ENCODE measurements at places on chromosomes 11 and 22.

DNA sequence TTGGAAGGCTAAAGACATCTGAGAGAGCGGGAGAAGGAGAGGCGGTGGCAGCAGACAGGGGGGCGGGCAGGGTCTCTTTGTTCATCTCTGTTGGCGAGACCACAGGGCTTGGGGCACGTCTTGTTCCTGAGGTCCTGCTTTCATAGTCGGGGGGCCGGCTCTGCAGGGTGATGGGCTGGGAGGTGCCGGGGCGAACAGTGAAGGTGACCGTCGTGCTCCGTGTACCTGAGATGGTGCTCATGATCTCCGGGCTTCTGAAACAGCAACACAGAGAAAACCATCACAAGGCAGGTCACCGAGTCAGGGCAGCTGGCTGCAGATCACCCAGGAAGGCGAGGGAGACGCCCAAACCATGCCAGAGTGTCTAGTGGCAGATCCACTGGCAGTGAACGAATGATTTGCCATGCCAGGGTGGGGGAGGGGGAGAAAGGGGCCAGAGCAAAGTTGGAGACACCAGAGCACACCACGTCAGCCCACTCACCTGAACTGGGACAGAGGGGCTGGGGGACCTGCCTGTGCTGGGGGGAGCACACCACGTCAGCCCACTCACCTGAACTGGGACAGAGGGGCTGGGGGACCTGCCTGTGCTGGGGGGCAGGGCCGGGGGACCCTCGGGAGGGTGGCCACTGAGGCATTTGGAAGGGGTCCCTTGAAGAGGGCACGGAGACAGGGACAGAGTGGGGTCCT, 75.0 kb downstream of the CTTN start:
- DNase-seq, result no peak

DNA sequence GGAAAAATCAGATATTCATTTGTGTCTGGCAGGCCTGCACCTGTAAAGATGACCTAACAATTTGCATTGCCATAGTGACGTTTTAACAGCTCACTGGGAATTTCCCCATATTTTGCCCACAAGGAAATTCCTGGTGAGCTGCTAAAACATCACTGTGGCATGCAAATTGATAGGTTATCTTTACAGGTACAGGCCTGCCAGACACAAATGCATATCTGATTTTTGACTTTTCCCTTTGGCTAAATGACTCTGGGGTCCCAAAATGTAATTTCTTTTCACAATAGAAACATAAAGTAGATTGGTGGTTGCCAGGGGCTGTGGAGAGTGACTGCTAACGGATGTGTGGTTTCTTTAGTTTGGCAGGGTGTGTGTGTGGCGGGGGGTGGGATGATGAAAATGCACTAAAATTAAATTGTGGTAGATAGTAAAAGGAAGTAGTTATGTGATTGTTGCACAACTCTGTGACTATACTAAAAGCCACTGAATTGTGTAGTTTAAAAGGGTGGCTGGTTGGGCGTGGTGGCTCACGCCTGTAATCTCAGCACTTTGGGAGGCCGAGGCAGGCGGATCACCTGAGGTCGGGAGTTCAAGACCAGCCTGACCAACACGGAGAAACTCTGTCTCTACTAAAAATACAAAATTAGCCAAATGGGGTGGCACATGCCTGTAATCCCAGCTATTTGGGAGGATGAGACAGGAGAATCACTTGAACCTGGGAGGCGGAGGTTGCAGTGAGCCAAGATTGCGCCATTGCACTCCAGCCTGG, 18.5 kb upstream of the FEZ1 start:
- peak; percentile 45 for DNase-seq

DNA sequence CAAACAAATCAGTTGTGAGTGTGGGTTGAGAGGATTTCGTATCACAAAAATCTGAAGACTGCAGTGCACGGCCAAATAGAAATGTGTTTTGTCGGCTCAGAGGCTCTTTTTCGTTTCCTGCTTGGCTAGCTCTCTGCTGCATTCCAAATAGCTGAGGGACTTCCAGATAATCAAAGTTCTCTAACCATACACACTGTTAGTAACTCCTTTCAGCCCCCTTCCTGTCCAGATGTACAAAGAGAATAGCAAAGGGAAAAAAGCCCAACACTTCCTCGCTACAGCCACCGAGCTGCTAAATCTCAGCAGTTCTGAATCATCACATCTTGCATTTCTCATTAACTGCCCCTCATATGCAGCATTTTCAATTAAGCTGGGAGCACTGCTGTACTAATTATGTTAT, 203.1 kb downstream of the TENM4 start:
- DNase-seq, result no peak

DNA sequence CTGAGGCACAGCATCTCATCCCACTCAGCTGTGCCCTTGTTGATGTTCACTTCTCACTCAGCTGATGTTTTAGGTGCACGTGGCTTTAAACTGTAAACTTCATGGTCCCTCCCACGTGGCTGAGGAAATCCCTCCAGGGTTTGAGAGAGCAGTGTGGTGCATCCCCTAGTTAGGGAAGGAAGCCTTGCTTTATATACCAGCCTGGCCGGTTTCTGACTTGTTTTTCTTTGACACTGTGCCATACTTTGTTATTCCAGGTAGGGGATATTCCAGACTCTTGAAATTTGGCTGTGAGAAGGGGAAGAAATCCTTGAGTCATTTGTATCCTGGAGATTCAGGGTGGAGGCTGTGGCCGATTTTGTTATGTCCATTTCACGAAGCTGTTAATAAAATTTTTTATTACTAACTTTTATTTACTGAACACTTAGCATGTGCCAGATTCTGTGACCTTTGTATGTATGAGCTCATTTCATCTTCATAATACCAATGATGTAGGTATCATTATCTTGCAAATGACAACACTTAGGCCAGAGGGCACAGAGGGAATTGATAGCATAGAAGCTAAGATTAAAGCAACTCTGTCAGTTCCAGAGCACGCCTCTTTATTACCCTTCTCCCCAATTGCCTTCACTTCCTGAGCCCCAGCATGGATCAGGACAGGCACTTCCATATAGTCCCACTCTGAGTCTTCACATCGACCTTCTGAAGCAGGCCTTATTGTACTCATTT, 116.6 kb downstream of the NAV2 start:
- DNase-seq, result no peak

DNA sequence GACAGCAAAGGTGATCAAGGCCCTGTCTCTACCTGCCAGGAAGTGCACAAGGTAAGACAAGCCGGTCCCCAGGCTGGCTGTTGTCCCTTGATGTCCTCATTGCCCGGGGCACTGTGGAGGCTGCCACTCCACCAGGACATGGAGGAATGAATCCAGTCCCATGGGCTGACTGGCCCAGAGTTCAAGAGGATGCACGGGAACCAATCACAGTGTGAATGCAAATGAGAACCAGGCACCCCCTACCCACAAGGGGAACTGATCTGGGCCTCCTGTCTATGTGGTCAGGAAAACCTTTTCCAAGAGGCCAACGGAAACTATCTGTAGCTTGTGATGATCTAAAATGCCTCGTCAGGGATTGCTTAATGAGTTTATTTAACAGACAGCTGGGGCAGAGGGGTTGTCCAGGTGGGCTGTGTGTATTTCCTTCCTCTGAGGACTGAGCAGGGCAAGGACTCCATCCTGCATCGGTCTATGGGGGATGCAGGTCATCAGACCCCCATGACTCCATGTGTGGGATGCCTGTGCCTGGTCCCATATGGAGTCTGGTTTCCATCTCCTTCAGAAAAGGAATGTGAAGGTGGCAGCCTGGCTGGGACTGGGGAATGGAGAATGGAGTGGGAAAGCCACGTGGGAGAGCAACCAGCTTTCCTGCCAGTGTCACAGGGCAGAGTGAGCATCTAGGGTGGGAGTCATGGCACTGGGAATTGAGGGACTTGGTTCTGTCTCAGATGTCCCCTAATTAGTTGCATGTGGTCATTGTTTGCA, 60.5 kb downstream of the CD82 start:
- DNase-seq, result no peak

- DNase-seq, result no peak
Observed at GRCh38 chr11:787084-787675, 2.7 kb downstream of the CEND1 start.

GRCh38 chr11:15615398-15616096, 500.8 kb downstream of the INSC start:
- no peak for DNase-seq

GRCh38 chr11:68052137-68052873, 13.5 kb downstream of the TCIRG1 start:
- DNase-seq, result no peak

DNA sequence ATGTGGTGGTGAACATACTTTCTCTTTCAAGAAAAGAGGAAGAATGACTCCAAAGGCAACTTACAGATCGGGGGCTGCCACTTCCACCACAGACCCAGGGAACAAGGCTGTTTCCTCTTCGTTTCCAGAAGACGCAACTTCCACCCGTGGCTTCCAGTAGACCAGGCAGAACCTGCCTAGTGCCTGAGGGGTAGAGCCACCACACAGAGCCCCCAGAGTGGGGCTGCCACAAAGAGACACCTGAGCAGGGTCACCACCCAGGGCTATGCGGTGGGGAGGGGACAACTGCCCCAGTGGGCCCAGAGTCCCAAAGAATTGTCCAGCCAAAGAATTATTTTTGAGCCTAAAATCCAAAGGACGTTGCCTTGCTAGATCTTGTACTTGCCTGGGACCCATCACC, 16.7 kb upstream of the PHF21B start:
- DNase-seq, result no peak

- DNase-seq, result no peak
Observed at GRCh38 chr22:37018815-37019308, 385 bp downstream of the TST start.

GRCh38 chr11:104337273-104337672, 173.3 kb upstream of the PDGFD start:
- DNase-seq, result no peak

DNA sequence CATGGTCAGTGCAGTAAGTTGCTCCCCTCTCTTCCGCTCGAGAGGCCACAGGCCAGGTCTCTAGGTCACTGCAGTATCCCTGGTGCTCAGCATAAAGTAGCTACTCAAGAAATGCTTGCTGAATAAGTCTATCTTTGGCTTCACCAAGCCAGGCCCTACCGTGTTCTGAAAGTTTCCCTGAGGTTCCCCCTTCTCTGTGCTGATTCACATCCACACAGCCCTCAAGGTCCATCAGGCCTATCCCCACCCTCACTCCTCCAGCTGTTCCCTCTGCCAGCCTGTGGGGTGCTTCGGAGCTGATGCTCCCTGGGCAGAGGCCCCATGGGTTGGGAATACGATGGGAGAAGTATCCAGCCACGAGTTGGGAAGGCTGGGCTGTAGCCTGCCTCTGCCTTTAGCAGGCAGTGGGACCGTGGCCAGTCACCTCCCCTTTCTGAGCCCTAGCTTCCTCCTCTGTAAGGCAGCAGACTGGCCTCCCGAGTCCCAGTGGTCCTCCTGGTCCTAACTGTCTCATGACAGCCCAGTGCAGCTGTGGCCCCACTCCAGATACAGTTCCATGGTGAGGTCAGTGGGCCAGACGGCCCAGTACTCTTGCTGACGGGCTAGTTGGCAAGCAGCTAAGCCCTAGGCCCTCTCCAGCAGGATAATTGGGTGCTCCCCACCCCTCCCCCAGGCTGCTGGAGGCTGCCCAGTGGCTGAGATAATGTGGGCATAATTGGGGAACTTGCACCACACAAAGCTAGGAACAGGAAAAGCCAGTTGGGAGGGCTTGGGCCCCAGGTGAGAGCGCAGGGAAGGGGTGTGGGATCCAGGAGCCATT, 48.2 kb downstream of the NECTIN1 start:
- no peak for DNase-seq

DNA sequence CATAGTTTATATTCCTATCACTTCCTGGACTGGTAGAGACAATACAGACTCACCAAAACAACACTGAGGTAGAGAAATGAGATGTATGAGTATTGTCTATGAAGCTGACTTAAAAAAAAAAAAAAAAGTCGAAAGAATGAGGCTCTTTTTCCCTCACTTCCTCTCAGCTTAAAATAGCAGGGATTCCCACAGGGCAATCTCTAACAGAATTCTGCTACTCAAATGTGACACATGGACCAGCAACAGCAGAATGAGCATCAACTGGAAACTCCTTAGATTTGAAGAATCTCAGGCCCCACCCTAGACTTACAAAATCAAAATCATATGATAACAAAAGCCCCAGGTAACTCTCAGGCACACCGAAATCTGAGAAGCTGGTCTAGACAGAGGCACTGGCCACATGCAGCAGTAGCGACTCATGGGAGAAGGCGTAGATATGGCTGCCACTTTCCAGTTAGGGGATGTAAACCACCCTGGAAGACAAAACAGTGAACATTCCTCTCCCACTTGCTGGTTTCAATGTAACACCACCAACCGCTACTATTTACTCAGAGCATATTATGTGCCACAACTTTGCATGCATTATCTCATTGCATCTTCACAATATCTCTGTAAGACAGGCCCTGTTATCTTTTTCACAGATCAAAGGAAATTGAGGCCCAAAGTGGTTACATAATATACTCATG, 128.0 kb downstream of the RBFOX2 start:
- no peak for DNase-seq

DNA sequence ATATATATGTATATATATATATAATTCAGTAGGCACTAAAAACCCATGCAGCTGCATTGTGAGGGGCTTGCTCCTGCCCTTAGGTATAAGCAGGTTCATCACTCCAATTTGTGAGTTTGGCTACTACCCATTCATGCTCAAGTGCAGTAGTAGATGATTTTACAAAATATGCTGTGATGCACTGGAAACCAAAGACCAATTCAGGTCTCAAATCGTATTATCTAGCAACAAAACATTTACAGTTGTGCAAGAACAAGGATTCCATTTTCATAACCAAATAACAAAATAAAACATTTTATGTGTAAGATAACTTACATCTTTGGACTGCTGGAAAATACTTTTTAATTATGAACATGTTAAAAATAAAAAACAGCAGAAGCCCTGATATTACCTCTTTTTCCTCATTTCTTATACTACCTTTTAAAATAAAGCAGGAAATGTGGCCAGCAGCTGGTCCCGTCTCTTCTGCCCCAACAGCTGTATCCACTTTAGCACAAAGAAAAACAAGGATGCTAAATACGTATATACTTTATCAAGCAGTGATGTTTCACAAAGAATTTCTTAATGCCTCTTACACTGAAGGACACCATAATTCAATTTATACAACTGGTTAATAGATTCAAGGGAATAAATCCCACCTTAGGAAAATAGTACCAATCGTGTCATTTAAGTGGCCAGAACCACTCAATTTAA, 2.8 kb downstream of the CREBZF start:
- no peak for DNase-seq

- no peak for DNase-seq
Observed at GRCh38 chr11:115267238-115267781, 236.9 kb downstream of the CADM1 start.

DNA sequence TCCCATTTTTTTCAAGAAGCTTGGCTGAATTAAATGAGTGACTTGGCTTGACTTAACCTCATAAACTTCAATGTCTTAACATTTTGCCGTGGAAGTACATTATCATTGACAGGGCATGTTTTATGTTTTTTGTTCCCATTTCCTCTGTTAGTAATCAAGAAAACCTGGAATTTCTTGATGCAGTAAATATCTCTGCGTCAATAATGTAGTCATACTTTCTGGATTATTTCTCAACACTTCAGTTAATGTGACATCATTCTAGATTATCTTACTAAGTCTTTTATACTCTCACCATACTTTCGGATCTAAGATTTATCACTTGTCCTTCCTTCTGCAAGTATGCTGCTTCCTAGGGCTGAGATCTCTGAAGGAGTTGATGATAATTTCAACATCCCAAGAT, 58.6 kb upstream of the PGR start:
- no peak for DNase-seq
